ENCODE measurements at places on chromosomes 1 and 21.
A peak's percentile ranks its signal among the peaks of the same experiment; 100 is the strongest.

DNA sequence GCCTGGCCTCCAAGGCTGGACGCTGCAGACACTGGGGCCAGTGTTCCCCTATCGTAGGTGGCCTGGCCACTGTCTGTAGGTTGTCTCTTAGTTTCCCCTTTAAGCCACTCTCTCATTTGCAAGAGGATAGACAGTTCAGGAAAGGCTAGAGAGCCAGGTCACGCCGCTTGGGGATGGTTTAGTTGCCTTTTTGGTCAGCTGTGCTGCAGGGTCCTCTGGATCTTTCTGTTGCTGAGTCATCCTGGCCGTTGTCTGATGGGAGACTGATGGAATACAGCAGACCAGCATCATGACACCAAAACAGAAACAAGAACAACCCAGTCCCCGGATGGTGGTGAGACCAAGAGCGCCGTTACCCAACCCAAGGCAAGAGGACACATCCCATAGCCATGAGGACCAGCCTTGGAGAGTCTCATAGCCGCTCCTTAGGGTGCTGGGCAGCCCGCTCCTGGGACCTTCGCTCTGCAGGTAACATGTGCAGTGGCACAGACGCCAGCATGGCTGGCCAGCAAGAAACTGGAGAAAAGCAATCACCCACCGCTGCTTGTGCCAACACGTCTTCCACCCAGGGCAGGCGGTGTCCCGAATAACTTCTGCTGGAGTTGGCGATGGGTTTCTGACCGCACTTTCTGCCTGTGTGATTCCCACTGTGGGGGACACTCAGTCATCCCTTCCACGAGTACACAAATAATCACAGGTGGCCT, 79.1 kb upstream of the COL6A1 start:
- DNase-seq, result no peak

- DNase-seq, result no peak
Measured at GRCh38 chr1:205379056-205379455, 22.3 kb upstream of the KLHDC8A start.

DNA sequence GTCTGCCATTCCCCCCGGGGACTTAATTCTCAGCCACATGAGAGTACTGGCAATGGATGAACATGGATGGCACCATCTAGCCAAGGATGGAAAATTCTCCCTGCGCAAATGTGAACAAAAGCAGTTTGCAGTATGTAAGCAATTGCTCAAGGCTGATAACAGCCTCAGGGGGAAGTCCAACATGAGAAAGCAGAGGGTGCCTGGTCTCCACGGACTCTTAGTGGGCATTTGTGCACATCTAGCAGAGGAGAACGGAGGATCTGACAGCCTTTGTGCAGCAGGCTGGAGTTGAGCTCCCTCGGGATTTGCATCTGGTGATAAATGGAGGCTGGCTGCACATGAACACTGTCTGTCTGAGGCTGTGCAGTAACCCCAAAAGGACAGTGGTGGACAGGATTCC, 13.9 kb upstream of the OLIG1 start:
- DNase-seq, result no peak

GRCh38 chr1:185733818-185734735, at the start of gene HMCN1:
TSS of gene HMCN1 (plus strand) at chr1:185734391. CDS start at chr1:185734780, 389 bp downstream.
- peak; percentile 94 for DNase-seq

DNA sequence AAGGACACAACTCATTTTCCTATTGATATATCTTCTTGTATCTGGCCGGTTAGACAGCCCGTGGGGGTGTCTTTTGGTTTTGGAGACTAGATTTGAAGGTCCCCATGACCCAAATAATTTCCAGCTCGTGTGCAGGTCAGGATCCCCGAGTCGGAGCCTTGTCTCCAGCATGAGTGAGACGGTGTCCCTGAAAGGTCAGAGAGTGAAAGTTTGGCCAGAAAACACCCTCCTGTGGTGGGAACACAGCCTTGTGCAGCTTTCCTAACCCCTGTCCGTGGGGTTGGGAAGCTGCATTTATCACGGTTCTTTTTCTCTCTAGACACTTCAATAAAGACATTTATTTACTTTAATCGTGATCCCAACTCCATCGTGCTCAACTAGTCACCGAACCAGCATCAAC, 17.6 kb downstream of the COQ8A start:
- DNase-seq, result no peak

DNA sequence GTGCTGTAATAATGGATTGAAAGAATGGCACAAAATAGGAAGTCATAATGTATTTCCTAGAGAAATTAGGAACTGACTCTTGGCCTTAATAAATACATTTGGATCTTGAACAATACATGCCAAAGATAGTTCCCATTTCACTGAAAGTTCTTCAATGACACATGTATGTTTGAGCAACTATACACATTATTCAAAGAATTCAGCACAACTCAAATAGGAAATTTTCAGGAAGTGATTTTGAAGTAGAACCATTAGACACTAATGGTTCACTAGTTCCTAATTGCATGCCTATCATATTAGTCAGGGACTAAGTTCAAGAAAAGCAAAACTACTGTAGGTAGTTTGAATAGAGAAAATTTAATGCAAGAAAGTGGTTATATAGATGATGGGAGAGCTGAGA, 404.7 kb downstream of the LMO4 start:
- no peak for DNase-seq

DNA sequence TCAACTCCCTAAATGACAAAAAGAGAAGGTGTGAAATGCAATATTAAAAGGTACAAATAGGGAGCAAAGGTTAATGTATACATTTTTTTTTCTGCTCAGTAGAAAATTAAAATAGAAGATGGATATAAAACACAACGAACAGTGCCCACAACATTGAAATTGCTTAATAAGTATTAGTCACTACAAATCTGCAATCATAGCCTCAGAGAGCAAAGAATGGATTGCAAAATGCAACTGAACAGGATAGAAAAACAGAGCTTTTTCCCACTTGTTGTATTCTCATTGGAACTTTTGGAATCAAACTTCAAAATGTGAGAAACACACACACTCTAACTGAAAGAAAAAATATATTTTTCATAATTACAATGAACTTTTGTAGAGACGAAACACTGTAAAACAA, 552.2 kb upstream of the NCAM2 start:
- DNase-seq, result no peak

GRCh38 chr1:21293537-21294265, 3.4 kb upstream of the ECE1 start:
- no peak for DNase-seq
